ENCODE measurements at places on chromosomes 1 and 21.

DNA sequence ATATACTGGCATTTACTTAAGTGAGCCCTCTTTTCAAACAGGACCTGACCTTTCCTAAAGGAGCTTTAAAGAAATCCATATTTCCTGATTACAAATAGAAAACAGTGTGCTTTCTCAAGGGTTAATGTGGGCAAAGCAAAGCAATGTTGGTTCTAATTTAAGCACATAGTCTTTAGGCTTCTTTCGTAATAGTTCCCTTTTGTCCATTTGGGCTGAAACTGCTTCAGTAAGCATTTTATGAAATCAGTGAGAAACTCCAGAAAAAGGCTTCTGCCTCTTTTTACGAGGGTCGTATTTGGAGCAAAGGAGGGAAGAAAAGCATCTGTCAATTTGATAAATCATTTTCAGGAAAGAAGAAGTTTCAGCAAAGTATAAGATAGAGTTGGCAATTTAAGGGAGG is 331.2 kb downstream of the KIF26B start:
- no peak for DNase-seq

GRCh38 chr1:192575499-192576189 is at the start of gene RGS1:
TSS of gene RGS1 (plus strand) at chr1:192575773. CDS start at chr1:192575793, 20 bp downstream.
- DNase-seq: no peak

- no peak for DNase-seq
Measured at GRCh38 chr1:42340093-42340492, 5.1 kb upstream of the FOXJ3 start.

DNA sequence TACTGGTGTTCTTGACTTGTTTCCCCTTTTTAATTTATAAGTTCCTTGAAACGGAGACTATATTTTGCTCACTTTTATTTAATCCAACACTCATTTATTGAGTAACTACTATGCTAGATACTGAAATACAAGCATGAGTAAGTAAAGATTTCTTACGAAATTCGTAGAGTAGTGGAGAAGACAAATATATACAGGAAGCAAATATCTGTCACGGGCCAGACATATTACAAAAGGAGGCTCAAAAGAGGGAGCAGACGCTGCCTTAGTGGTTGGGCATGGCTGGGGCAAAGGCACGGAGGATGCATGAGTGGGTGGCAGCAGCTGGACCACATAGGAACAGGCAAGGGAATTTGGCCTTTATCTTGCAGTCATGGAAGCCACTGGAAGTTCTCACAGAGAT is 6.8 kb downstream of the NCF2 start:
- no peak for DNase-seq

GRCh38 chr1:63643517-63643916 is 50.3 kb downstream of the PGM1 start:
- DNase-seq: no peak

DNA sequence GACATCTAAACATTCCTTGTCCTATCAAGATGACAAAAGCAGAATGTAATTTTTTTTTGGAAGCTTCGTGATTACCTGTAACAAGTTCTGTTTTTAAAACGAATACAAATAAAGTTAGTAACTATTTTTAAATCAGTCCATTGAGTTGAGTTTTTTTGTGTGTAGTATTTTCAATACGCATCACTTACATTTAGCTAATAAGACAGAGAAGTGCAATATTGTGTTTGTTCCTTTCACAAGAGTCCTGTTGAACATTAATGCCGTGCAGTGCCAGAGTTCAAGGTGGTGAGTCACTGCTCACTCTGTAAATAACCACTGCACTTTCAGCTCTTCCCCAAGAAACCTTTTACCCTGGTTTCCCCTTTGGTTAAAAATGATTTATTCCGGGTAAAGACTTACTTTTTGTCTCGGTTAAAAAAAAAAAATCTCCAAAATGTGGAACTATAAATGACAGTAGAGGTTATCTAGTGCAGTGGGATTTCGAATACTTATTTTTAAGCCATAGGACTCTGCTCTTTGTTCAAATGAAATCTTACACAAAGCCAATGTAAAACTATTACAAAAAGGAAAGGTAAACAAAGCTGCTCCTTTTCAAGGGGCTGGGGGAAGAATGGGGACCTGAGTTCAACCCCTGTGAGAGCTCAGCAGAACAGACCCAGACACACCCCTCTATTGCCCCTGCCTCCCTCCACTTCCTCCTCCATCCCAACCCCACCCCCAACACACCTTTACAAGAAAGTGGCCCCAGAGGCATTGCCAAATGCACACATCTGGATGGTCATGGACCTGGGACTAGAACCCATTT is 14.8 kb upstream of the NCMAP start:
- peak; percentile 19 for DNase-seq

GRCh38 chr1:69055194-69055593 is 512.5 kb upstream of the LRRC7 start:
- no peak for DNase-seq

DNA sequence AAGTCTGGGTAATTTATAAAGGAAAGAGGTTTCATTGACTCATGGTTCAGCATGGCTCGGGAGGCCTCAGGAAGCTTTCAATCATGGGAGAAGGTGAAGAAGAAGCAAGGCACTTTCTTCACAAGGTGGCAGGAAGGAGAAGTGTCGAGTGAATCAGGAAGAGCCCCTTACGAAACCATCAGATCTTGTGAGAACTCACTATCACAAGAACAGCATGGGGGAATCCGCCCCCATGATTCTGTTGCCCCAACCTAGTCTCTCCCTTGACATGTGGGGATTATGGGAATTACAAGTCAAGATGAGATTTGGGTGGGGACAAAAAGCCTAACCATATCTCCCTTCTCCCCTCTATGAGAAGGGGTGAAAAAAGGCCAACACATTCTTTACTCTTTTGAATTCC is 11.2 kb upstream of the IVNS1ABP start:
- DNase-seq: no peak

Measured in COLO829 (cell line).